H4 (cell line): ENCODE measurements at places on chromosomes 1 and 21.

GRCh38 chr1:19840228-19840627 is 25.1 kb upstream of the RNF186 start:
- no peak for DNase-seq

GRCh38 chr1:66527686-66528085 is 6.3 kb upstream of the SGIP1 start:
- DNase-seq, result no peak

- DNase-seq, result peak; percentile 26
Measured at GRCh38 chr1:58465825-58466629, 80.5 kb downstream of the OMA1 start.

DNA sequence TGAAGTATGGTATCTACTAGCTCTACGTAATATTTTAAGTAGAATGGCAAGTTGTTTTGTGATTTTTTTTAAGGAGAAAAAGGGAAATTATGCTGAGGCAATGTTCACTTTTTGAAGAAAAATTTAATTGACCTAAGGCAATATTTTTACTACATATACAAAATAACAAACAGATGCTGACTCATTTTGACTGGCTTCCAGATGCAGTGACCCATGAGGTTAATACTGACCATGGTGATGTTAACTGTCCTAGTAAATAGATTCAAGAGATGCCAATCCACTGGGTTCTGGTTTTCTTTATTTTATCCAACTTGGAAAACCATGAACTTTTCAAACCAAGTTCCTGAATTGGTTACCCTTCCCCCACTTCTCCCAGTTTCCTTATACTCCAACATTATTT is 154.9 kb downstream of the CRB1 start:
- DNase-seq, result no peak

GRCh38 chr1:204146965-204147364 is 4.9 kb downstream of the ETNK2 start:
- DNase-seq, result no peak

GRCh38 chr21:25891596-25891995 is 156.8 kb downstream of the GABPA start:
- no peak for DNase-seq

- DNase-seq, result no peak
Measured at GRCh38 chr1:46903481-46903880, 37.8 kb downstream of the CYP4A11 start.
